CD8-positive, alpha-beta memory T cell (primary cell): ENCODE measurements at places on chromosomes 5 and 9. TPM values are rescaled to one million over a fixed set of nuclear protein-coding genes. Genes with fewer than 3 reads are reported as not detected.

GRCh38 chr5:179146277-179146676 lies 86.1 kb downstream of the ZNF354C start:
- no peak for DNase-seq

Gene SHB
- 1.8 TPM for total RNA-seq

DNA sequence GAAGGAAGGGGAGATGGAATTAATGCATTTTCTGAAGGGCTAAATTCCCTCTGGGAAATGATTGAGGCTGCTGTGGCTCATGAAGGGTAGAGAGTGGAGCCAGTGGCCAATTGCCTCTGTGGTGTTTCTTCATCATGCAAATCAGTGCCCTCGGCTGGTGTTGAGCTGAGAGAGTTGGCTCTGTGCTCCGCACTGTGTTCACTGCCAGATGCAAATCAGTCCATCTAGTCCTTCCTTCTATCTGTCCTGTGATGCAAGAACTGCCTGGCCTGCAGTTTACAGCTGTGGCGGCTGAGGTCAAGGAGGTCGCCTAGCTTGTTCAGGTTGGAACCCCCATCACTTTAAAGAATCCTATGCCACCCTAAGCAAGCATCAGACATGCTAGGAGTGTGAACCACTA lies 6.0 kb downstream of the TMEM171 start:
- DNase-seq = no peak

DNA sequence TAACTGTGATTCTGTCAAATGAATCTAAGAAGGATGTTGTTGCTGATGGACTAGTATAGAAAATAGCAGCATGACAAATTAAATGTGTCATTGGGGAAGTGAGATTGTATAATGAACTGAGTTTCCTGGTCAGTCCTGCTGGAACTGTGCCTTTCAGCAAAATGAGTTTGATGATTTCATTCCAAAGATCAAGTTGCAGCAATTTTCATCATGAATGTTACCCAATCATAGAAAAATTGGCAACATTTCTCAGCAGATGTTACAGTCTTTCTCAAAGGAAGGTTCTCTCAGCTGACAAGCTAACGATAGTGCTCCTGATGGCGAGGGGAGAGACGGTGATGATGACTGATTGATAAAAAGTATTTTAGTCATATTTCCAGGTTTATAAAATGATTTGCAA lies 10.7 kb downstream of the PCDHAC2 start:
- DNase-seq = no peak
